Stimulated activated CD4-positive, alpha-beta T cell treated with anti-CD3 and anti-CD28 coated beads, Interleukin-15, amount 100 ng/mL, for 1 hour (primary cell): ENCODE measurements at places on chromosomes 5 and 9.

- DNase-seq: no peak
Observed at GRCh38 chr5:170327168-170327567, 29.6 kb upstream of the LCP2 start.

DNA sequence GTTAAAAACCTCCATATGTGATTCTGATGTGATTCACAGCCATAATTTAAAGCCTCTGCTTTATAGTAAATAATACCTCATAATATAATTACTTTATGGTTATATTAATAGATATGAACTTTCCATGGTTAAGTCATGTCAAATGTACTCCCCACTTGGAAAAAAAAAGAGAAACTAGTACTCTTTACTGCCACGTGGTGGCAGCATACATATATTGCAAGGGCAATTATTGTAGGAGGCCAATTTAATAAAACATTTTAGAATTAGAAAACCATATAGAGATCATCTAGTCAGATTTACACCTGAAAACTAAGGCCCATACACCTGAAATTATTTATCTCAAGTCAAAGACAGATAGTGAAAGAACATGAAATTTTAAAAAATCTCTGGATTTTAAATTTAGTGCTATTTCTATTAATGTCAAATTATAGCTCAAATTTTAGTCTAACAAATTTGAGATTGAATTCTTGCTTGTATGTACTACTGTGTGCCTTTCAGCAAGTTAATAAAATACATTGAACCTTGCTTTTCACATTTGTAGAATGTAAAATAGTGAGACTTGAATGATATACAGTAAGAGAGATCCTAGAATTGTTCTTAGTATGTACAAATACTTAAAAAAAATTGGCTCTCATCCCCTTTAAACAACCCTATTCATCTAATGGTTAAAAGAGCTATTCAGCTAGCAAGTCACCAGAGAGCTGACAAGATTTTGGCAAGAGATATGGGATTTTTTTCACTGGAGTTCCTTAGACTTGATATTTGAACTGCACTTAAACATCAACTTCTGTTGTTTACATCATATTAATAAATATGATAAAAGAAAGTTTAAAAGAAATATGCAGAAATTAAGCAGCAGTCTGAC, 603.8 kb downstream of the TLE4 start:
- no peak for DNase-seq

DNA sequence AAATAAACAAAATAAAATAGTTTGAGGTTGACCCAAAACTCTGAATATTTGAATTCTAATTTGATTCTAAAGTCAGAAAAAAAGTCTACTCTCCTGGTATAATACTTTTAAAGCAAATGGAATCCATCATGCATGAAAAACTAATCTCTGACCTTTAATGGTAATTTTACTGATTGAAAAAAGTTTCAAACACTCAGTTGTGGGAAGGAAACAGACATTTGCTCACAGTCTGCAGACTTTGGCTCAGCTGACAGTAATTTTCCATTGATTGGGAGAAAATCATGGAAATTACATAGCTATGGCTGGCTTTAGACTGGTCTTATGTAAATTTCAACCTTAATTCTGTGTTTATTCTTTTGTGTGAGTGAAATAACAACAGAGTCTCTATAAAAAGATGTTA, 574.3 kb downstream of the PDE4D start:
- DNase-seq: no peak

DNA sequence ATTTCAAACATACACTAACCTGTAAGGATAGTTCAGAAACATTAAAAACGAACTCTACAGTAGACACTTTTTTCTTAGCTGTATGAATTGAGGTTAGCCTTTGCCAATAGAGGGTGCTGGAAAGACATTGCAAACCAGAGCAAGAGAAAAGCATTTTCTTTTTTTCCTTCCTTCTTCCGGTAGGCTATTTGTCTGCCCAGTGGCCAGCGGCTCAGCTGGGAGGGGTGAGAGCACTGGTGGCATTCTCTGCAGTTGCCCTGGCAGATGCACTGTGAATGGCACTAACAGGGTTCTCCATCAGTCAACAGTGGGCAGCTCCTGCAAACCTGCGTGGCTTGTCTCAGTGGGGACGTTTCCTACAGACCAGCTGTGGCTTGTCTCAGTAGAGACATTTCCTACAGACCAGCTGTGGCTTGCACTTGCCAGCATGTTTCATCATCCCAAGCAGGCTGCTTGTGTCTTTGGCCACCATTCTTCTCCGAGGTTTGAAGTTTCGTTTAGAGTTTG, 984.5 kb upstream of the CDH18 start:
- no peak for DNase-seq

DNA sequence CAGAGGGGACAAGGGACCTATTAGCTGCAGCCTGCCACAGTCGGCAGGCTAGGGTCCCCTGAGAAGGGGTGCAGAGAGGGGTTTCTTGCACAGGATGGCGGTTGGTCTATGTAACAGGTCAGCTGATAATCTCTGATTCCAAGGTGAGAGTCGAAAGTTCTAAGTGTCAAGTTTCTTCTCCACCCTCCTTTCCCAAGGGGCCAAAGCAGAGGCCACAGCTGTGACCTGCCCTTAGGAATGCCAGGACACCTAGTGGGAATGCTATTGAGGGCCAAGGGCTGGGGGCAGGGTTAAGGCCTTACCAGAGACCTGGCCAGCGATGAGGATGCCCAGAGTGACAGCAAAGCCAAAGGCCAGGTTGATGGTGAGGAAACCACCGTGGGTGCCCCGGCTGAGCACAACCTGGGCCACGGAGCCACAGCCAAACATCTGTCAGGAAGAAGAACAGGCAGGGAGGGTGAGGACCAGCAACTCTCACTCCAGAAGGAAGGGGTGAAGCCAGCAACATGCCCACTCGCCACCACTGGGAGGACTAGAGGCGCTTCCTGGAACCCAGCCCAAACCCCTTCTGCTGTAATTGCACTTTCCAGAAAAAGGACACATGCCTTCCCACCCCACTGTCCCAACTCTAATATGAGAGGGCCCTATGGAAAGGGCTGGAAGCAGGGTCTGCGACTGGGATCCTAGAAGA, 3.8 kb downstream of the AQP3 start:
- DNase-seq: no peak

- DNase-seq: no peak
Observed at GRCh38 chr5:6861036-6861435, 147.8 kb downstream of the TENT4A start.

DNA sequence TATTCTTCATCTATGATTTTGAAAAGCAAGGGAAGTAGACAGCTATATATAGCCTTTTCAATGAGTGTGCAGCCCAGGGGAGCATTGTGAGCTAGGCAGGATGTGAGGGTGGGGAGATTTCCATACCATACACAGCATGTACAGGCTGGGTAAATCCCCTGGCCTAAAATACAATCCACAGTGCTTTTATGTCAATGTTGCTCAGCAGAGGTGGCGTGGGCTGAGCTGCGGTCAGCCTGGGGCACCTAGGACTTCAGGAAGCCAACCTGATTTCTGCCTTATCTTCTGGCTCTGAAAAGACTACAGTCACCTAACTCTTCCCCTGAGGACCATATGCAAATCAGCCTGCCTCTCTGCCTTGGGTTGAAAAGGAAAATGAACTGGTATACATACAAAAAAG, 6.3 kb upstream of the GARIN3 start:
- DNase-seq: peak; percentile 72

- DNase-seq: no peak
Observed at GRCh38 chr9:111118256-111118948, 80.1 kb upstream of the LPAR1 start.

DNA sequence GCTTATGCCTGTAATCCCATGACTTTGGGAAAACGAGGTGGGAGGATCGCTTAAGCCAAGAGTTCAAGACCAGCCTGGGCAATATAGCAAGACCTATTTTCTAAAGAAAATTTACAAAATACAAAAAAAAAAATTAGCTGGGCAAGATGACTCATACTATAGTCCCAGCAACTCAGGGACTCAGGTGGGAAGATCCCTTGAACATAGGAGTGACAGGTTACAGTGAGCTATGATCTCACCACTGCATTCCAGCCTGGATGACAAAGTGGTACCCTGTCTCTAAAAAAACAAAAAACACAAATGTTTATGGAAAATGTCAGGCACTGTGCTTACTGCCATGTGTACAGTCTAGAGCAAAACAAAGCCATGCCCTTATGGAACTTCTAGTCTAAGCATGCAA, 823.3 kb upstream of the DMAC1 start:
- DNase-seq: no peak

- no peak for DNase-seq
Observed at GRCh38 chr9:131534721-131535237, 3.7 kb upstream of the UCK1 start.

GRCh38 chr5:180932660-180933059, 33.7 kb downstream of the BTNL8 start:
- DNase-seq: no peak

GRCh38 chr9:91604451-91605179, 181.0 kb upstream of the NFIL3 start:
- DNase-seq: no peak

GRCh38 chr5:63602971-63603370, 359.3 kb downstream of the HTR1A start:
- DNase-seq: no peak

- DNase-seq: no peak
Observed at GRCh38 chr9:84615544-84615943, 54.0 kb upstream of the NTRK2 start.

DNA sequence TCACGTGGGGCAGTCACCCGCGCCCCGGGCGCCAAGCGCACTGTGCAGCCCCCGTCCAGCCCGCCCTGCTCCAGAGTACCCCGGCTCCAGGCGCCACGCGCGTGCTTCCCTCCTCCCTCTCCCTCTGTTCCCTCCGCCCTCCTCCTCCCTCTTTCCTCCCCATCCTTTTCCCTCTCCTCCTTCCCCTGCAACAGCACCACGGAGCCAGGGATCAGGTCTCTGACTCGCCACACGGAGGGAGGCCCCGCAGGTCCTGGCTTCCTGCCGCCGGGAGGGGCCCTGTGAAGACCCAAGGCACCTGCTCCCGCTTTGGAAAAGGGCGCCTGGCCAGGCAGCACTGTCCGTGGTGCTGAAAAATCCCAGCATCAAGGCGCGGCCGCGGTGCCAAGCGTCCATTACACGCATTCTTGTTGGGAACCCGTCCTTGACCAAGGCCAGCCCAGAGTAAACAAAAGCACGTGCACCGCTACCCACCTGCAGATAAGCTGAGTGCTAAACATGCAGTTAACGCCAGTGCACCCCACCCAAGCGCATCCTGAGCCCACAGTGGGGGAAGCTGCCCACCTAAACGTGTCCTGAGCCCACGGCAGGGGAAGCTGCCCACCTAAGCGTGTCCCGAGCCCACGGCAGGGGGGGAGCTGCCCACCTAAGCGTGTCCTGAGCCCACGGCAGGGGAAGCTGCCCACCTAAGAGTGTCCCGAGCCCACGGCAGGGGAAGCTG, 21.7 kb downstream of the SLC6A18 start:
- DNase-seq: no peak

DNA sequence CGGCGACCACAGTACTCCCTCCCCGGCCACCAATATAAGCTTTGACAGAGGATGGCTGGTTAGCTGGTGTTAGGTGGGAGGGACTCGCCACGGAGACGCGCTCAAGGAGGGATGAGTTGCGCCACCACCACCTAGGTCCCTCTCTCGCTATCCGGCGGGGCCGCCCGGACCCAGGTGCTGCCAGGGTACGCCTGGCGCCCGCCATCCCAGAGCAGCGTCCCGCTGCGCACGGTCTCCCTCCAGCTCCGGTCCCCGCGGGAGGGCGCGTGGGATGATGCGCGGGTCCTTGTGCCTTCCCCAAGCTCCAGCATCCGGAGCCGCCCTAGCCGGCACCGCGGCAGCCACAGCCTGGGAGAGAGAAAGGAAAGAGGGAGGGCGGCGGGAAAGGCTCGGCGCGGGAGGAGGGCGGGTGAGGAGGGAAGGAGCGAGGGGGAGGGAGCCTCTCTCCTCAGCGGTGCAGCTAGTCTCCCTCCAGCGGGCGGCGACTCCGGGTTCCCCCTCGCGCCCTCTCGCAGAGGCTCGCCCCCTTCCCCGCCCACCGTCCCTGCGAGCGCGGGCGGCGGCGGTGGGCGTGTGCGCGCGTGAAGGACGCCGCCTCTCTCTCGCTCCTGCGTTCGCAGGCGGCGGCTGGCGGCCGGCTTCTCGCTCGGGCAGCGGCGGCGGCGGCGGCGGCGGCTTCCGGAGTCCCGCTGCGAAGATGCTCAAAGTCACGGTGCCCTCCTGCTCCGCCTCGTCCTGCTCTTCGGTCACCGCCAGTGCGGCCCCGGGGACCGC, at the start of gene CAMK4:
Gene CAMK4, plus strand, starts transcription at position 598 of the 774 bp plus-strand sequence. Its CDS starts 100 bp downstream, at position 698.
- DNase-seq: peak; percentile 60

- DNase-seq: no peak
Observed at GRCh38 chr5:71974165-71974564, 133.1 kb upstream of the MAP1B start.

DNA sequence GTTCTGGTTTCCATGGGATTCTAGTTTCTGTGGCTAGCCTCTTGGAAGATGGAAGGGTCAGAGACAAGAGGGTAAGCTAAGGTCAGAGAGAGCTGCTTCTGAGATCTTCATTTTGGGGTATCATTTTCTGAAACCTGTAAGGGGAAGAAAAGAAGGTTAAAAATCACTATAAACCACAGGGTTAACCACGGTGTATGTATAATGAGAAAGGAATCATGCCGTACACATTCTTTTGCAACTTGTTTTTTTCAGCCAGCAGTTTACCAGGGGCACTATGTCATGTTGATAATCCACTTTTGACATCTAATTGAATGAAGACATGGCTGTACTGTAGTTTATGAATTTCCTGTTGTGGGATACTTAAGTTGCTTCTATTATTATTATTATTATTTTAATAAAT, 164.4 kb downstream of the FOCAD start:
- no peak for DNase-seq

DNA sequence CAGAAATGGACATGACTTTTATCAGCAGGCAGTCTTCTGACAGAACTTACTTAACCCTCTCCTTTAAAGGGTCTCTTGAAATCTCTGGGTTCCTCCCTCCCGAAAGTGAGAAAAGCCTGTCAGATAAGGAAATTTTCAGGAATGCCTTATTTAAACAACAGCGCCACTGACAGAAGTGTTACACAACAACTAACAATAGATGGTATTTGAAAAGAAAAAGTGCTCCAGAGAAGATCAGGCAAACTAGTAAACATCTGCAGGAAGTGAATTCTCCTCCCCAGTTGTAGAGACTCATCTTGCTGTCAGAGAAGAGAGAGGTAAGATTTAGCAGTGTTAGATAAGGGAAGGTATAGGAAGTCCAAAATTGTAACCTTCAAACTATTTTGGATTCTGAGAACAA, 107.2 kb upstream of the NFIL3 start:
- no peak for DNase-seq

DNA sequence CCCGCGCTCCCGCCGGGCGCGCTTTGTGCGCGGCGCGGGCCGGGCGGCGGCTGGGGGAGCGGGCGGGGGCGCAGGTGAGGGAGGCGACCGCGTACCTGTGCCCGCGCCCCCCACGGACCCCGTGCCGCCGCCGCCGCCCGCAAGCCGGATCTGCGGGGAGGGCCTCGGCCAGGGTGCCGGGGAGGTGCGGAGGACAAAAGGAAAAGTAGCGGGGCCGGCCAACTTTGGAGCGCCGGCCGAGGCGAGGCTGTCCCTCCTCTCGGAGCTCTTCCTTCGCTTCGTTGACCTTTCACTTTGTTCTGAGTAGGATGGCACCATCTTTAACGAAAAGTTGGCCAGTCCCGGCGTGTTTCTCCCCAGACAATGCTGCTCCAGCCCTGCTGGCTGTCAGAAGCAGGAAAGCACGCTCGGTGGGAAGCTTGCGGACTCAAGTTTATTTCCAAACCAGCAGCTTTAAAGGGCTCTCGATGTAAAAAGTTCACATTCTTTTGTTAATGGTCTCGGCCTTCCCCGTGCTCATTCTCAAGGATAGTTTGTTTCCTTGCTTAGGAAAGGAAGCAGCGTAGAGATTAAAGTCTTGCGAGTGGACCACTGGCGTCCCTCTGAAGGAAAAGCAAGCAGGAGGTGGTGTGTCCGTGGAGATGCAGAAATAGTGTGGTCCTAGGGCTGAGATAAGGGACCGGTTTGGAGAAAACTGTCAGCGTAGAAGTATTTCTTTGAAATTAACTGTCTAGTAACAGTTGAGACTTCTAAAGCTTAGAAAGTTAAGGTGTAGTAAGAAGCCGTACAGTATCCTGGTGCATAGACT, 639 bp downstream of the EHMT1 start:
- no peak for DNase-seq
